ENCODE measurements at places on chromosomes 3 and 15.
A peak's percentile ranks its signal among the peaks of the same experiment; 100 is the strongest.

- DNase-seq, result no peak
These were observed 74.9 kb downstream of the TOP2B start for GRCh38 chr3:25589783-25590258.

DNA sequence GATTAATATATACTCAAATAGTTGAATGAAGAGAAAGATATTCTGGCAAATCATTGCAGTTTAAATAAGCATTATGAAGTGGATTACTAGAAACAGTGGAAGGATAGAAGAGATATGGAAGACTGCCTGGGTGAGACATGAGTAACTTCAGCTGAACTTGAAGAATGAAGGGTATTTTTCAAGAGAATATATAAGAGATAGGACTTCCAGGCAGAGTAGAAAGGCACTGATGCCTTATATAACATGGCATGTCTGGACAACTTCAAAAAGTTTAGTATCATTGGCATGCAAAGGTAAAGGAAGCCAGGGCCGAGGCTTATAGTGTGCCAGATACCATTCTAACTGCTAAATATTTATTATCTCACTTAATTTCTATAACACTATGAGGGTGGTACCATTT lies 126.5 kb upstream of the SLC7A14 start:
- DNase-seq, result no peak

DNA sequence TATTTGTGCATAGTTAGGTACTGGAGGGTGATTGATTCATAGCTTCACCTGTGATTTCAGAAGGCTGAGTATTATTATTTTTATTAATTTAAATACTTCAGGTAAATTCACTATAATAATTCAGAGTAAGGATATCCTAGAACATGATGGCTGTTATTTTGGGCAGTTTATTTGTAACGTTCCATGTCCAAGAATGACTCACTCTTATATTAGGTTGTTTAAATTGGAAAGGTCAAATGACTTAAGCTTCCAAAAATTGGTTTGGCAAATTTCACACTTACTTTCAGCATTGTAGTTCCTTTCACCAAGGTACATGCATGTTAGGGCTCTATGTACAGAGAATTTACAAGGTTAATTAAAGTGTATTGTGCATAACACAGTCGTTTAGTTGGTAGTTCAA lies 120.2 kb downstream of the EPHA3 start:
- no peak for DNase-seq

- peak; percentile 32 for DNase-seq
These were observed 339.8 kb downstream of the THSD4 start for GRCh38 chr15:71455107-71455506.

GRCh38 chr3:65478551-65479500 lies 559.9 kb downstream of the MAGI1 start:
- no peak for DNase-seq

- no peak for DNase-seq
These were observed 38.5 kb downstream of the SCN11A start for GRCh38 chr3:39013289-39013688.

GRCh38 chr15:70523616-70524015 lies 239.7 kb downstream of the UACA start:
- DNase-seq, result no peak
